ENCODE measurements at places on chromosomes 11 and 22.

GRCh38 chr11:92931746-92932422, 37.6 kb upstream of the MTNR1B start:
- no peak for DNase-seq

- DNase-seq, result no peak
Measured at GRCh38 chr11:1760351-1761109, 3.2 kb downstream of the CTSD start.

GRCh38 chr11:13826505-13827278, 135.8 kb upstream of the SPON1 start:
- no peak for DNase-seq

DNA sequence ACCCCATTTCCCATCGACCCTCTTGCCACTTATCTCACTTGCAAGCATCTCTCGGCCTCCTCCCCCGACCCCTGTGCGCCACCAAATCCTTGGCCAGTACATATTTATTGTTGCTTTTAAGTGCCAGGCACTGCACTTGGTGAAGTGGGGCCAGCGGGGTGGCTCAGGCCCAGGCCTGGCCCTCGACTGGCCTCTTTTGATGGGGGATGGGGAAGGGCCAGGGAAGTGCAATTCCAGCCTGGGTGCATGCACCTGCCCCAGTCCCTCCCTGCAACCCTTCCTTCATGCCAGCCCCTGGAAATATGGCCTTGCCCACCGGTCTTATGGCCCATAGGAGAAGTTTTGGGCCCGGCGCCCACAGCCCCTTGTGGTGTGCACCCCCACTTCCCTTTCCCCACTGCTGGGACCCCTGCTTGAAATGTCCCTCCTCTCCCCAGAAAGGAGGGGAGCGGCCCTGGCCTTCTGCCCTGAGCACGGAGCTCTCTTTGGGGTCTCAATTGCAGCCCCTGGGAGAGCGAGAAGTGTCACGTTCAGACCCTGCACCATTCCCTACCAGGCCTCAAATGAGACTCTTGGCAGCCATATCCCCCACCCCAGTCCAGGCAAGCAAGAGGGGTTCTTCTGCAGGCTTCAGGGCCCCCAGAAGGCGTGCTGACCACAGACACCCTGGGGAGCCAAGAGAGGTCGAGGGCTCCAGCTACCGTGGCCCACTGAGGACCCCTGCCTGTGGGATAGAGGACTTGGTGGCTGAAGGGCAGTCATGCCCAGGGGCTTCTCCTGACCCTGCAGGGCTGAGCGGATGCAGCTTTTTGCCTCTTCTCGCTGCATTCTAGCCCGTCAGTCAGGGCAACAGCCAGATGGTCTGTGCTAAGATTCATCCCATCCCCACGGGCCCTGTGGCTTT, 961 bp downstream of the SUSD2 start:
- no peak for DNase-seq

GRCh38 chr11:17634776-17635550, 84.4 kb upstream of the MYOD1 start:
- DNase-seq, result no peak

Data from stimulated activated CD4-positive, alpha-beta T cell treated with anti-CD3 and anti-CD28 coated beads, Interleukin-4, amount 100 ng/mL, for 1 hour (primary cell).